ENCODE measurements at places on chromosomes 5 and 9.

- no peak for DNase-seq
These were observed 25.3 kb upstream of the PPP1R2B start for GRCh38 chr5:156824800-156825199.

- no peak for DNase-seq
These were observed 48.6 kb downstream of the DUSP1 start for GRCh38 chr5:172722327-172722815.

DNA sequence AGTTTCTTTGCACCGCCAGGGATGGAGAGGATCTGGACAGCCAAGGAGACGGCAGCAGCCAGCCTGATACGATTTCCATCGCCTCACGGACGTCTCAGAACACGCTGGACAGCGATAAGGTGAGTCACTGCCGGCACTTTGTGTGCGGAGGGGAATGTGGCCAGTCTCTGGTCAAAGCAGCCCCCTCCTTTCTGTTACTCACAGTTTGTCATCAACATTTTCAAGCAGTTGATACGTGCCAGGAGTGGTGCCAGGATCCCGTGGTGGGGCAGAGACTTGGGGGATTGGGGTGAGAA, 175.1 kb upstream of the OTULINL start:
- no peak for DNase-seq

DNA sequence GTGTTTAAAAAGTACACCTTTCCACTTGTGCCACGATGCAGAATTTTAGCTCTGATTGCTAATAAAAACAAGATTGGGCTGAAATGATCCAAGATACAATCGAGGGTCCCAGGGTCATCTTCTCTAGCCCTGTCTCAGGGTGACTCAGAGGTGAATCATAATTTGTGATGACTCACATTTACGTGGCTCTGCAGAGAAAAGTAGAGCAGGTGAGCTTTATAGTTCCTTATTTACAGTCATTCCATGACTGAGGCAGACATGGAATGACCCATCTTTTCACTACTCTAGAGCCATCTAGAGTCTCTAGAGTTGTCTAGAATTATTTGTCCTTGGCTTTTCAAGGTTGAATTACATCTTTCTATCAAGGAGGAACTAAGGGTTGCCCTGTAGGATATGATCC, 155.2 kb downstream of the GAS1 start:
- DNase-seq: no peak

- DNase-seq: no peak
These were observed 92.6 kb downstream of the MARCHF3 start for GRCh38 chr5:126937771-126938170.

GRCh38 chr5:73387149-73387591, 61.4 kb downstream of the FOXD1 start:
- DNase-seq: no peak

DNA sequence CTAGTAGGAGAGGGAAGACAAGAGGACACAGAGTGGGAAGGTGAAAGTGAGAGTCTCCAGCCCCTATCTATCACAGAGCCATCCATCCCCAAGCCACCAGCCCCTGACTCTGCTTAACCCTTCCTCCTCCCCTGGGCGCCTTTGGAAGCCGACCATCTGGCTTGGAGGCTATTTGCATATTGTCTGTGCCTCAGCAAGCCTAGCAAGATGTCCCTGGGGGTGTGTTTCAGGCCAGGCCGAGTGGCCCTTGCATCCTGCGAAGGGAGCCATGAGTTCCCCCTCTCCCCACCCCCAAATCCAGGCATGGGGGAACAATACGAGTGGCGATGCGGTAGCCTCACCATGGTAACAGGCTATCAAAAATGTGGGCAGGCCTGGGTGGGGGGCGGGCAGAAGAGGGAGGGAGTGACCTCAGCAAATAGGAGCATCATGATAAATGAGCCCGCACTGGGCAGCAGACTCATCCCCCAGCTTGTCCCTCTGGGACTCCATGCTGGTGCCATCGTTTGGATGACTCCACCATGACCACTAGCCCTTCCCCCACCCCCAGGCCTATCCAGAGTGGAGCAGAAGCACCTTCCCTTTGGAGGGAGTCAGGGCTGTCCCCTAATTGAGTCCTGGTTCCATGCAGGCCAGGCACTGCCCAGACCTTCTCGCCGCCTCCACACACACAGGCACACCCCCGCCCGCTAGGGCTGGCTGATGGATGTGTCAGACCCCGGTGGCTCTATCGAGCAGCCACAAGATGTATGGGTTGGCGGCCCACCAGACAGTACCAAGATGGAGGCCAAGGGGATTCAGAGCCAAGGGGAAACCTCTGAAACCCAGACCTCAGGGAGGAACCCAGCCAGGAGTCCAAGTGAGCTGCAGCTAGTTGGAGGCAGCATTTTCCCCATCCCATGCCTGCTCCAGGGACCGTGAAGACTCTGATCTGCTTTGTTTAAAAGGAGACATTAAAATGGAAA, 14.6 kb downstream of the URM1 start:
- DNase-seq: no peak

DNA sequence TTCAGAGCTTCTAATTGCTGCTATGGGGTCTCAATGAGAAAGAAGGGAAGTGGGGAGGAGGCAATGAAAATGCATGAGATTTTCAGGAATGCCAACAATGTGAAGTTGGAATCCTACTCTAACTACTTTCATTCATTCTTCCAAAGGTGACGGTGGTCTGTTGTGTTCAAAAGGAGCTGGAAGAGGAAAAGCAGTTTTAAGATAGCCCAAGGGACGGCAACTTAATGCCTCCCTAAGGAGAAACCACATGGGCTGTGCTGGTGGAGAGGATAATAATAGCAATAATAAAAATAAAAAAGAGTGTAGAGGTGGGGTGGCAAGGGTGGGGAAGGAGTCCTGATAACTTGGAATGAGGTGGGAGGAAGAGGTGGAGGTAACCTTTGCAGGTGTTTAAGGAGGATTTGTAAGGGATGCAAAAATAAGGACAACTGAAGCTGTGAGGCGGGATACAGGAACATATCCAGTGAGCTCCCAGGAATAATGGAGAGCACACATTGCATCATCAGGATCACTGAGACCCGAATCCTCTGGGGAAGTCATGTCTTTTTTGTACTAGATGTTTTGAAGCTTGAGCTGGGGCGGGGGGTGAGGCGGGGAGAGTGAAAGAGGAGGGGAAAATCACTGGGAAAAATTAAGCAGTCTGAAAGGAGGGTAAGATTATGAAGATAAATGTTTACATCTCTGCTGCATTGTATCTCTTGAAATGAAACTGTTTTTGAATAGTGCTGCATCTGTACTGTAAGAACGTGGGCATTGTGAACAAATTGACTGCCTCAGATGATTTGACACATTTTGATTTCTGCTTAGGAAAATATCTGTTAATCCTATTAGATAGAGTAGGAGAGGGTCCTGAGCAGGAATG, 120.1 kb upstream of the TMEM161B start:
- no peak for DNase-seq

DNA sequence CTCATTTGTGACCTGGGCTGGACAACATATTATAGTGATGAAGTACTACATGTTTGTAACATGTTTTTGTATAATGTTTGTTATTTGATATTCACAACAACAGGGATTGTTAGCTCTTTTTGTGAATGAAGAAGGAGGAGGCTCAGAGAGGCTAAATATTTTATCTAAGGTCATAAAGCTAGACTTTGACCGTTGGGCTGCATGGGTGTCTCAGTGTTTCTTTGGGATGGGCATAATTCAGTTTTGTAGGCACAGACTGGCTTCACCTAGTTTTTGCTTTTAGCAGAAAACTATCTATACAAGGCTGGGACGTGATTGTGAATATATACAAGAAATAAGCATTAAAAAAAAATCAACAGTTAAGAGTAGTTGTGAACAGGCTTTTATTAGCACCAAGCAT, 15.0 kb upstream of the GNG10 start:
- DNase-seq: no peak

- DNase-seq: no peak
These were observed 158.8 kb downstream of the C9orf152 start for GRCh38 chr9:110048976-110049698.

DNA sequence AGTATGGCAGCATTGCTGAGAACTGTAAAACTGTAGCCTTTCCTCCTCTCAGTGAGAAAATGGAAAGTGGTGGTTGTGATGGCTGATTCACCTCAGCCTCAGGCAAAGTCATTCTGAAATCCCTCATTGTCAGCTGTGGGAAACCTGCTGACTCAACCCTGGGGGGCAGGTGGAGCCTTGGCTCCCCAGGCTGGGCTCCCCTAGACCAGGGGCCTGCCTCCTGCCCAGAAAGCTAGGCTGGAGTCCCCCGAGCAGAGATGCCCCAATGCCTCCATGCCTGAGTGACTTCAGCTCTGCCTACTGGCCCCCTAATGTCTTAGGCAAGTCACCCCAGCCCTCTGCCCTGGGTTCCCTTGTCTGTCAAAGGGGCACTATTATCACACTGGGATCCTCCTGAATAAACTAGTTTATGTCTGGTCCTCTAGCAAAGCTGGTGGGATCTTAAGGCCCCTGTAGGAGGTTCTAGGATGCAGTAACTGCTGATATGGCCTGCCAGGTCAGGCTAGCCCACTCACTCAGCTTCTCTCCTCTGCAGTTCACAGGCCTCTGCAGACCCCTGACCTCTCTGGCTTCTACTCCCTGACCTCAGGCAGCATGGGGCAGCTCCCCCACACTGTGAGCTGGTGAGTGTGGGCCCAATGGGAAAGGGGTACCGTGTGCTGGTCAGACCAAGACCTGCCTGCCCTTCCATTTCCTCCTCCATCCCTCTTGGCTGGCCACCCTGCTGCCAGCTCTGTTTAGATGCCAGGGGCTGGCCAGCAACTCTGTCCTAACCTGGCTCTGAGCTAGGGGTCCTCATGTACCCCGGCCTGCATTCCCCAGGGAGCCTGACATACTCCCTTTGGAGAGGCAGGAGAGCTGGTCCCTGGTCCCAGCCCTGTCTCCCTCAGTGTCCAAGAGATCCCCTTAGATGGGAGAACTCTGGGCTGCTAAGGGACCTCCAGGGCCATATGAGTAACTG, 24.2 kb downstream of the TCF7 start:
- no peak for DNase-seq

GRCh38 chr9:16413509-16414016, 456.9 kb downstream of the BNC2 start:
- DNase-seq: no peak

- DNase-seq: peak; percentile 91
These were observed at the start of gene FOCAD for GRCh38 chr9:20684035-20684874. FOCAD (plus strand) TSS chr9:20684259; CDS start chr9:20715354, 31,095 bp downstream.

Measured in activated CD4-positive, CD25-positive, alpha-beta regulatory T cell treated with anti-CD3 and anti-CD28 coated beads, Interleukin-2, amount 50 U/mL, for 16 hours (primary cell).